ENCODE measurements at places on chromosomes 2 and 18. TPM values are rescaled to one million over a fixed set of nuclear protein-coding genes. Genes with fewer than 3 reads are reported as not detected.

DNA sequence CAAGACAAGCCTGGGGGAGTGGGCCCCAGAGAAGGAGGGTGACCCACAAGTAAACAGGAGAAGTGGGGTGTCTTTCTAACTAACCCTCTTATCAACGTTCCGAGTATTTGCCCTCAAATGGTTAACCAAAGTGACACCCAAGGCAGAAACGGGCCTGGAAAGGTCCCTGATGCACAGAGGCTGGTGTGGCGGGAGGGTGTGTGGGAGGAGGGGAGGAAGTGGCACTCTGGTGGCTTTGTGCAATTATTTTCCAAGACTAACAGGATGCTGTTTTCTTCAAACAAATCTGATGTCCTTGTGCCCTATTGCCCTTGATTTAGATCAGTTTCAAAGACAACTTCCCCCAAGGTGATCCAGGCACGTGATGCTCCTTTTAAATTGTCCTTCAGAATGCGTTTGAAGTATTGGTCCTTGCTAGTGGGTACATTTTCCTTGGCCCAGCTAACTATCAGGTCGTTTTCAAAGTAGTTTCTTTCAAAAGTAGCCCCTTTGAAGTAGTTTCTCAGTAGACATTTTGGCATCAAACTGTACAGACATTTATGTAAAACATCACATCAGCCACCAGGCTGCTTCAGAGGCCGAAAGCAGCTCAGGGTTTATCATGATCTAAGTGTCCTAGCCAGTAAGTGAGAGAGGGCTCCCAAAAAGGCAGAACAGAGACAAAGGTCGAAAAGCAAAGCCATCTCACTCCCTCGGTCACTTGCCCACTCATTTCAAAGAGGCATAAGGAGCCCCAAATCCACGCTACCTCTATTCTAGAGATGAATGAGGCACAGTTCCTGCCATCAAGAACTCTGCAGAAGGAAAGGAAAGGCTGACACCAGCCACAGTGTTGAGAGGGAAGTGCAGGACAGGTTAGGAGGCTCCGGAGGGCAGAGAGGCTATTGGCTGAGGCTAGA, 371.1 kb upstream of the ID2 start:
- H3K36me3 ChIP-seq, result no peaks in the 10 kb centered on the region
- DNase-seq, result no peak
- no peaks in the 10 kb centered on the region for H3K27me3 ChIP-seq
- H3K4me3 ChIP-seq, result no peak overlapping the region

DNA sequence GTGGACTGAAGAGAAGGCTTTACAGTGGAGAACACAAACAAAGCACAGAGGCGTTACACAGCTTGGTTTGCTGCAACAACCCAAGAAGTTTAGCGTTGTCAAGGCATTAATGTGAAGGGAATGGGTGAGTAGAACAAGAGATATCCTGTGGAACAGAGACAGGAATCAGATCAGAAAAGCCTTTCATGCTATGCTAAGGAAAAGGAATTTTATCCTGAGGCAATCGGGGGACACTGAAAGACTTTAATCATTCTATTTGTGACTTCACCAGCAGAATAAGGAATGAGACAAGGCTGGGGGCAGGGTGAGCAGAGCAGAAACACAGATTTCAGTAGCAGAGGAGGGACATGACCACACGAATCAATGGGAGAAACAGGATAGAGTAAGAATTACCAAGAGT, 600.7 kb downstream of the IRS1 start:
- H3K27me3 ChIP-seq, result no peaks in the 10 kb centered on the region
- DNase-seq, result no peak
- no peaks in the 10 kb centered on the region for H3K36me3 ChIP-seq
- no peak overlapping the region for H3K27ac ChIP-seq
- H3K4me3 ChIP-seq, result no peak overlapping the region

Gene CCDC102B
- total RNA-seq, result 4.1 TPM

Gene TDRD15
- total RNA-seq, result not detected

- DNase-seq, result peak; percentile 89
- peak overlapping the region; percentile 37 for H3K27ac ChIP-seq
- no peak overlapping the region for H3K4me3 ChIP-seq
- no peaks in the 10 kb centered on the region for H3K36me3 ChIP-seq
Measured at GRCh38 chr2:222708274-222708710, 36.8 kb downstream of the MOGAT1 start.

DNA sequence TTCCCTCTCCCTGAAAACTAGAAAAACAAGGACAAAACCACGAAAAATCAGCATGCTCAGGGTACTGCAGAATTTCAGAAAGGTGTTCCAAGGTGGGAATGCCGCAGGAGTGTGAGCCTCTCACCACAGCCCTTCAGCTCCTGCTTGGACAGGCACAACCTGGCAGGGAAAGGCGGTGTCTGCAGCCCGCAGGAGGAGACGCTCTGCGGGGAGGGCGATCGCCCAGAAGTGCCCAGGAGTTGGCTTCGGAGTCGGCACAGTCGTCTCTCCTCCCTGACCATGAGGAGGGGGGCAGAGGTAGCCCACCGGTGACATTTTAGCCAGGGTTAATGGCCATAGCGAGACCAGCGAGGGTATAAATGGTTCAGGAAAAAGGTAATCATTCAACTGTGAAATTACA, 57.2 kb downstream of the TMEM18 start:
- no peaks in the 10 kb centered on the region for H3K4me1 ChIP-seq
- peaks cover 3% of the 10 kb centered on the region for H3K27me3 ChIP-seq
- H3K36me3 ChIP-seq, result no peaks in the 10 kb centered on the region
- DNase-seq, result no peak

- H3K27ac ChIP-seq, result no peak overlapping the region
- DNase-seq, result no peak
- peaks cover 4% of the 10 kb centered on the region for H3K36me3 ChIP-seq
- no peak overlapping the region for H3K4me3 ChIP-seq
- no peaks in the 10 kb centered on the region for H3K27me3 ChIP-seq
Measured at GRCh38 chr2:199348871-199349270, 108.9 kb downstream of the SATB2 start.

- no peak for DNase-seq
- peaks cover 20% of the 10 kb centered on the region for H3K27me3 ChIP-seq
- peaks cover 13% of the 10 kb centered on the region for H3K4me1 ChIP-seq
- no peak overlapping the region for H3K27ac ChIP-seq
- no peak overlapping the region for H3K4me3 ChIP-seq
- H3K36me3 ChIP-seq, result no peaks in the 10 kb centered on the region
Measured at GRCh38 chr2:72883356-72883962, 3.7 kb upstream of the SPR start.

Gene RGPD3
- 0.55 TPM for total RNA-seq

Gene REEP1
- total RNA-seq, result 20.4 TPM

Gene VSNL1
- not detected for total RNA-seq

DNA sequence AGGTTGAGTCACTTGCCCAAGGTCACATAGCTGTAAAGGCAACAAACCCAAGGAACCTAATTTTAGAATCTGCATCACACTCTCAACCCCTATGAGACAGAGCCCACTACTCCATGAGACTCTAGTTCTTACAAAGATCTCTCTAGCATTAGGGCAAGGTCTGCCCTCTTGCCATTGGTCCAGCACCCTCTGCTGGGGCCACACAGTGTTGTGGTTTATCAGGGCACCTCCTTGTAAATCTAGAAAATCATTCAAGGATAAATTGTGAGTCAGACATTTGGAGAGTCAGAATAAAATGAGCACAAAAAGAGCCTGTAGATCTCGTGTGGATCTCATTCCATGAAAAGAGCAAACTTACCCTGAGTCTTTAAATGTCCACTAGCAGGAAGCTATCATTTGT, 91.2 kb downstream of the SLC8A1 start:
- no peaks in the 10 kb centered on the region for H3K36me3 ChIP-seq
- no peaks in the 10 kb centered on the region for H3K4me1 ChIP-seq
- no peak for DNase-seq
- no peak overlapping the region for H3K27ac ChIP-seq

- no peaks in the 10 kb centered on the region for H3K36me3 ChIP-seq
- H3K4me1 ChIP-seq, result peaks cover 18% of the 10 kb centered on the region
- H3K4me3 ChIP-seq, result no peak overlapping the region
- H3K27ac ChIP-seq, result no peak overlapping the region
- DNase-seq, result peak; percentile 61
Measured at GRCh38 chr2:240247868-240248720, 107.6 kb upstream of the OTOS start.

Gene LAMA3
- 11.6 TPM for total RNA-seq
